ENCODE measurements at places on chromosomes 2 and 18.

GRCh38 chr2:43201497-43201896 lies 24.9 kb downstream of the ZFP36L2 start:
- DNase-seq, result no peak

DNA sequence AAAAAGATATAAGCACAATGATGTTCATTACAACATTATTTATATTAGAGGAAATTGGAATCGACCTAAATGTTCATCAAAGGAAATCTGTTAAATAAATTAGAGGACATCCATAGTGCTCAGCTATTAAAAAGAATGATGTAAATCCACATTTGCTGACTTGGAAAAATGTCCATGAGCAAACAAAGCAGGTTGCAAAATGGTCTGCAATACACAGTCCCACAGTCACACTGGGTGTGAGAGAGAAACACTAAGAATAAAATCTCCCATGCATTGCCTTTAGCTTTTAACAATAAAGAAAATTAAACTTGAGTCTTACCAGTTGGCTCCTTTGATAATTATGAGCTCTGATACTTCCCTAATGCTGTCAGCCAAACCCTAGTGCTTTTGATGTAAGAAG lies 811.1 kb upstream of the SALL3 start:
- DNase-seq, result no peak

DNA sequence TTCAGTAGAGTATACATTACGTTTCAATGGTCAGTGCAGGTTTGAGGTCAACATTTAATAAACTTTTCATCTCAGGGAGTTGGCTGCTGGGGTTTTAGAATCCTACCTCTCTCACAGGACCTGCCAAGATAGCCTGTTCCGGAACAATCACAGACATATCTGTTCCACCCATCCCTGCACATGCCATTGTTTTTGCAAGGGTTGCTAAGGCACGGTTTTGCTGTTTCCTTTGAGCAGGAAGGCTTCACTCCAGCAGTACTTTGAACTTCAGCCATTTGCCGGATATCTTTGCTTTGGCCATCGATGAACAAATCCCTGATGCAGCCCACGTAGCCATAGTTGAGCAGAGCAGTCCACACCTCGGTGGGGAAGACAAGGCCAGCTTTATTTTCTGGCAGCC lies 493.8 kb downstream of the NRXN1 start:
- no peak for DNase-seq

DNA sequence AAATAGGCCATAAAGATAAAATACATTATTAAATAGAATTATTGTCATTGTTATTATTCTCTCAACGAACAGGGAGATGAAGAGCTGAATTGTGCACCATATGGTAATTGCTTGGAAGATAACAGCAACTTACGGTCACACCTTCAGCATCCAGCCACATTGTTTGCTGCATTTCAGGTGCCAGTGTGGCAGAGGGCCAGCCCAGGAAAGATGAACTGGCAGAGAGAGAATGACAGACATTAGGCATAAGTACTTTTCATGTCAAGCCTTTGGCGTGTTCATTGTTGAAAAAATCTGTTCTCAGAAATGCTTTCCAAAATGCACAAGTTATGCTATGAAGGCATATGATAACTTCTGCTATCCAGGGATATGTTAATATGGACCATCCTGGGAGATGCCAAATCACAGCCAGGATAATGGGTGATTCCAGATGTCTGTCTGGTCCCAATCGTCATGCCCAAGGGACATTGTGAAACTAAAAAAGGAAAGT lies 748.6 kb upstream of the PIK3C3 start:
- no peak for DNase-seq

DNA sequence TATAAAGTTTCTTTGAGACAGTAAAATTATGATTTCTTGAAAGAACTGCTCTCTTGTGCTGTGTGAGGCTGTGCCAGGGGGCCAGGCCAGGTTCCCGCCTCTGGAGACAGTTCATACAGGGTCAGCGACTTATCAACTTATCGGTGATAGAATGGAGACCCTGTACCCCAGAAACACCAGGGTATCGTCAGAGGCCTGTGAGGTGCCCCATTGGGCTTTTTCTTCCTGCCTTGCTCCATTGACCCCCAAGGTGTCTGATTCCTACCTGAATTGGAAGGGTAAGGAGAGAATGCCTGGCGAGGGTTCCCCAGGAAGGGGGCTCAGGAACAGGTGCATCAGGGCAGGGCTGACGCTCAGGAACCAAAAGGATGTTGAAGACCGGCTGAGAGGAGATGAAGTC lies 4.3 kb downstream of the DLX1 start:
- no peak for DNase-seq

DNA sequence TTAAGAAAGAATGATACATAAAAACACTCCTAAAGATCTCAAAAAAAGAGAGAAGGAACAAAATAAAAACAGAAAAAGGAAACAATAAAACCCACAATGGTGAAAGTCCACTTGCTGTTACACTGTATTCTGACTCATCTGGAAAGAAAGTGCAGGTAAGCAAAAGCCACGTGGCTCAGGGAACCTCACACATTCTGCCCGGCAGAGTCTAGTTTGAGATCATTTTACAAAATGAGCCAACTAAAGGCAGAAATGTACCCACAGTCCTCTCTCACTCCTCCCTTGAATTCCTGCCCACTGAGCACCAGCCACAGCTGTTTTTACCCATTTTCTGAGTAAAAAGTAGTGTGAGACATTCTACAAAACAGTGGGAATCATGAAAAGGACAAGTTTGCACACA lies 10.0 kb downstream of the KCNH7 start:
- DNase-seq, result no peak

DNA sequence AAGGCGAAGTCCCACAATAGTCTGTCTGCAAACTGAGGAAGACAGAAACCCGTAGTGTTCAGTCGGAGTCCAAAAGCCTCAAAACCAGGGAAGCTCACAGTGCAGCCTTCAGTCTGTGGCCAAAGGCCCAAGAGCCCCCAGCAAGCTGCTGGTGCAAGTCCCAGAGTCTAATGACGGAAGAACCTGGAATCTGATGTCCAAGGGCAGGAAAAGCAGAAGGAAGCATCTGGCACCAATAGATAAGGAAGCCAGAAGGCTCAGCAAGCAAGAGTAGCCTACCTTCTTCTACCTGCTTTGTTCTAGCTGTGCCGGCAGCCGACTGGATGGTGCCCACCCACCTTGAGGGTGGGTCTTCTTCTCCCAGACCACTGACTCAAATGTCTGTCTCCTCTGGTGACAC lies 21.8 kb downstream of the CFAP210 start:
- no peak for DNase-seq

DNA sequence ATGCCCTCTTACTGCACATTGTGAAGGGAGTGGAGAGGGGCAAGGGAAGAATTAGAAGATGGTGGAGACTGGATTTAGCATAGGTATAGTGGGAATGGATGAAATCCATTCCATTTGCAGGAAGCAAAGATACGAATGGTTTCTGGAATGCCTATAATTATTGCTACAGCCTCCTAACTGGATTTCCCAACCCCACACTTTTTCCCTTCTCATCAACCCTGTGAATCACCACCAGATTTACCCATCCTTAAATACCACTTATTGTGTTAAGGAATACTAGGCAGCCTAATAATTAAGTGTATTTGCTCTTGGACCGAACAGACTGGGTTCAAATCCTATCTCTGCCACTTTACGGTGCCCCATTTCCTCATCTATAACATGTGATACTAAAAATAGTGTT lies 39.3 kb upstream of the CREB1 start:
- DNase-seq, result no peak

Measured in HL-60 (cell line).